ENCODE measurements at places on chromosomes 5 and 9.

- no peak for DNase-seq
These were observed 82.4 kb downstream of the COL27A1 start for GRCh38 chr9:114237781-114238180.

DNA sequence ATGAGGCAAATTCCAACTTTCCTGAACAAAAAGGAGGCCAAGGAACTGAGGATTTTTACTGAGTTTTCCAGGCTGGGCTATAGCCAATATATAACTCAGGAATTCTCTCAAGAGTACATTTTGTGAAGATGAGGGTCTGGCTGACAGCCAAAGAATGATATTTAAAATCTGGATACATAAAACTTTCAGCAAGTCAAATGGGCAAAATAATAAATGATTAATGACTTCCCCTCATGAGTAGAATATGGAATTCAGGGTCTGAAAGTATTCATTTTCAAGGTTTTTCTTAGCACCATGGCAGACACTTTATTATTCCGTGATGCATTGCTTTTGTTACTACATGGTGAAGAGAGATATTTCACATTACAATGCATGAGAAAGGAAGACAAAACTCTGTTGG is 7.8 kb downstream of the FAM81B start:
- no peak for DNase-seq

DNA sequence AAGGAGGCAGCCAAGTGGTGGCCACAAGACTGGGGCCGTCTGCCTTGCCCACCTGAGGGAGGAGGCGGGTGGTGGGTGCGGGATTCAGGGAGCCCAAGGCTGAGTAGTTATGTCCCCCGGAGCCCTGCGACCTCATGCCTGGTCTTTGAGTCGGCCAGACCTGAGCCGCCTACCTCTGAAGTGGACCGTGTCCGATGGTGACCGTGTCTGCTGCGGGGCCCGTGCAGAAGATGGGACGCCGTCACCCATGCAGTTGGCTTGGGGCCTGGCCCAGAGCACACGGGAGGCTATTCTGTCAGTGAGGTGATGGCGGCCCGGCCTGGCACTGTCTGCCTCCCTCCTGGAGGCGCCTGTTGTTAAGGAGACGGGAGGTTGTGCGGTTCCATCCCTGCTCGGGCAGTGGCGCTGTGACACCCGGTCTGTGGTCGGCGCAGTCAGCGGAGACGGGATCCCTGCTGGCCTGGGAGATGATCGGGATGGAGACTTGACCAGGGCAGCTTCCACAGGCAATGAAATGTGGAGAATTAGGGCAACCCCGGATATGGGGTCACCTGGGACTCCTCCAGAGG is 62.5 kb upstream of the FCN2 start:
- no peak for DNase-seq

GRCh38 chr9:87803623-87804345 is 77.9 kb downstream of the CTSL start:
- no peak for DNase-seq

DNA sequence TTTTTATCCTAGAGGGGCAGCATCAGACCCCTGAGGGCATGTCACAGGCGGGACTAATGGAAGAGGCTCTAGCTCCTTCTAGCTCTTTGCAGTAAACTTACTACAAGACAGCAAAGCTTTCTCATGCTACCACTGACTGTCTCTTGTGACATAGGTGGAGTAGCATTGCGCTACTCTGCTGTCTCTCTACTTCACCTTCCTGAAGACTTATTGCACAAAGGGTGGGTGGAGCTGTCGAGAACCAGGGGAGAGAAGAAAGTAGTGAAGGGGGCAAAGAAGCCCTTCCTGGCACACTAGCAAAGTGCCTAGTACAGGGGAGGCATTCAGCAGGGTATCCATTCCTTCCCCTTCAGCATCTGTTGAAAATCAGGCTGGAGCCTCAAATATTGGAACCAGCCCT is 36.1 kb upstream of the NEK6 start:
- no peak for DNase-seq

GRCh38 chr5:126417178-126417577 is 6.0 kb upstream of the GRAMD2B start:
- no peak for DNase-seq

DNA sequence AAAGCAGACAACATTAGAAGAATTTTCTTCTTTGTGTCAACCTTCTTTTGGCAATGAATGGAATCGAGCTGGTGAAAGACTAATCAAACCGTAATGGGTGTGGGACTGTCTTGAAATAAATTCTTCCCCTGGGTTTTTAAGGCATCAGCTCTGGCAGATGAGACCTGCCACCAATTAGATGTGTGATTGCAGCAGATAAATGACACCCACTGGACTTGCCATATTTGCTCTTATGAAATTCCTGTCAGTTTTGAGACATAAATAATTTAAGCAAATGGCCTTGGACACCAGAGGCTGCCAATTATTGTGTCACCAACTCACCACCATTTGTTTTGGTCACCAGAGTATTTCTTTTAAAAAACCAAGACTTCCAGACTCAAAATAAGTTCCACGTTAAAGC is 135.9 kb upstream of the RGMB start:
- no peak for DNase-seq

DNA sequence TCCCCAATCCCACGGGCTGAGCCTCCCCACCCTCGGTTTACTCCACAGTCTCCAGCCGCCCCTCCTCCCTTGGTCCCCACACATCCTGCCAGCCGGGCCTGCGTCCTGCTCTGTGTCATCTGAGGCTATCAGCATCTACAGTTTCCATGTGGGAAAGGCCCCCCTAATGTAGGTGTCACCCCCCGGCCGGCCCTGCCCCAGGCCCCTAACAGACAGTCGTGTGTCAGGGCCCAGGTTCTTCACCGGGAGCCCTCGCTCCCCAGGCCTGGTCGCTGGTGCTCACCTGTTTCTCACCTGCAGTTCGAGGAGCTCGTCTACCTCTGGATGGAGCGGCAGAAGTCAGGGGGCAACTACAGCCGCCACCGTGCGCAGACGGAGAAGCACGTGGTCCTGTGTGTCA is 62.7 kb downstream of the KCNT1 start:
- DNase-seq = no peak

Data from NCI-H524 treated with DMSO at 0.1 percent for 48 hours (cell line).